Activated naive CD4-positive, alpha-beta T cell treated with Interleukin-2 at 50 U/mL for 16 hours (primary cell): ENCODE measurements at places on chromosomes 3 and 15.

DNA sequence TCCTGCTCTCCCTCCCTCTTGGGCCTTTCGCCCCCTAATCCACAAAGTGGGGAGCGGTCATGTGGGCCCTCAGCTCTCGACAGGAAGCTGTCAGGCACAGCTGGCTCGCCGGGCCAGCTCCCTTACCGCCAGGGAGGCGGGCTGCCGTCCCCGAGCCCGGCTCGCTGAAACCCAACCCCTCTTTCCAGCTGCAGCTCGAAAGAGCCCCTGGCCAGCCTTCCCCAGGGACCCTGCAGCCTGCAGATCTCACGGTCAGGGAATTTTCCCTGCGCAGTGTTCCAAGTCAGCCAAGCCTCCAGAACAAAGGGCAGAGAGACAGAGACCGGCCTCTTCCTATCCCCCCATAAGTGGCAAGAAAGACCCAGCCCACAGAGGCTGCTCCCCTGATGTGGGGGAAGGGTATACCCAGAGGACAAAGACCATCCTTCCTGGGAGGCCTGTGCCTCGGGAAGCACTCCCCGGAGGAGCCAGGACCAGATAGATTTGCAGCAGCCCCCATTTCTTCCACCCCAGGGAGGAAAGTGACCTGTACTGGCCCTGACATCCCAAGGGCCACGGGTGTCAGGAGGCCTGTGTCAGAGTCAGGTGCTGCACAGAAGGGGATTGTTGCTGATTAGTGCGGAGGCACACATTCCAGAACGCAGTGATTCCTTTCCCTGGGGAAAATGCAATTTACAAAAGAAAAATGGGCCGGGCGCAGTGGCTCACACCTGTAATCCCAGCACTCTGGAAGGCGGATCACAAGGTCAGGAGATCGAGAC, 32.6 kb downstream of the MAGEF1 start:
- DNase-seq, result no peak

GRCh38 chr3:100210772-100211135, 50.0 kb upstream of the TBC1D23 start:
- DNase-seq, result no peak

GRCh38 chr3:69164296-69164695, 41.9 kb upstream of the LMOD3 start:
- DNase-seq, result no peak

- peak; percentile 49 for DNase-seq
Measured at GRCh38 chr15:57866149-57866736, 159.7 kb downstream of the POLR2M start.
